ENCODE measurements at places on chromosomes 1 and 21. TPM values are rescaled to one million over a fixed set of nuclear protein-coding genes. Genes with fewer than 3 reads are reported as not detected.

Gene RXRG
- 5.3 TPM for total RNA-seq

Gene CDC42BPA
- total RNA-seq = 279 TPM

Gene XKR8
- total RNA-seq = 4.7 TPM

Gene ZNF670
- total RNA-seq = 20.7 TPM

Gene TEDDM1
- total RNA-seq = not detected

Gene FCGR2B
- not detected for total RNA-seq

Gene DCDC2B
- not detected for total RNA-seq

Data from parietal lobe (tissue), 2 donors.